ENCODE measurements at places on chromosomes 16 and 17.

- DNase-seq = no peak
Measured at GRCh38 chr16:74480150-74481029, 59.1 kb upstream of the CLEC18B start.

GRCh38 chr17:38324772-38325171, 19.0 kb downstream of the GPR179 start:
- DNase-seq = no peak

DNA sequence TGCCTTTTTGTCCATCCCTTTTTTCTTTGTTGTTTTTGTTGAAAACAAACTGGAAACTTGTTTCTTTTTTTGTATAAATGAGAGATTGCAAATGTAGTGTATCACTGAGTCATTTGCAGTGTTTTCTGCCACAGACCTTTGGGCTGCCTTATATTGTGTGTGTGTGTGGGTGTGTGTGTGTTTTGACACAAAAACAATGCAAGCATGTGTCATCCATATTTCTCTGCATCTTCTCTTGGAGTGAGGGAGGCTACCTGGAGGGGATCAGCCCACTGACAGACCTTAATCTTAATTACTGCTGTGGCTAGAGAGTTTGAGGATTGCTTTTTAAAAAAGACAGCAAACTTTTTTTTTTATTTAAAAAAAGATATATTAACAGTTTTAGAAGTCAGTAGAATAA, 4.9 kb downstream of the SOX9 start:
- no peak for DNase-seq

GRCh38 chr16:10172848-10173655, 9.2 kb downstream of the GRIN2A start:
- DNase-seq = peak; percentile 11

DNA sequence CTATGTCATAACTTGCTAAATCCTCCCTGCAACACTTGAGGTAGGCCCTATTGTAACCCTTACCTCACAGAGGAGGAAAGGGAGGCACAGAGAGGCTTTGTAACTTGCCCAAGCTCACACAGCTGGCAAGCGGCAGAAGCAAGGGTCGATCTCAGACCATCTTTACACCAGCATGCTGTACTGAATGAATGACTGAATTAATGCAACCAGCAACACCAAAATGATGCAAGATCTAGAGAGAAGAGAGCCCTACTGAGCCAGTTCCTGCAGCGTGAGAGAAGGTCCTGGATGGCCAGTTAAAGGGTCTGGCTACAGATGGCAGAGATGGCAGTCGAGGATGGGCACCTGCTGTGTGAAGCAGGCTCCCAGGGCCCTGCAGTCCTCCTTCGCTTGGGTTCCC, 8.2 kb upstream of the KLHL36 start:
- no peak for DNase-seq

GRCh38 chr17:19876529-19877161, 8.9 kb upstream of the ULK2 start:
- DNase-seq = no peak

- DNase-seq = no peak
Measured at GRCh38 chr16:8380311-8380710, 210.0 kb downstream of the TMEM114 start.

DNA sequence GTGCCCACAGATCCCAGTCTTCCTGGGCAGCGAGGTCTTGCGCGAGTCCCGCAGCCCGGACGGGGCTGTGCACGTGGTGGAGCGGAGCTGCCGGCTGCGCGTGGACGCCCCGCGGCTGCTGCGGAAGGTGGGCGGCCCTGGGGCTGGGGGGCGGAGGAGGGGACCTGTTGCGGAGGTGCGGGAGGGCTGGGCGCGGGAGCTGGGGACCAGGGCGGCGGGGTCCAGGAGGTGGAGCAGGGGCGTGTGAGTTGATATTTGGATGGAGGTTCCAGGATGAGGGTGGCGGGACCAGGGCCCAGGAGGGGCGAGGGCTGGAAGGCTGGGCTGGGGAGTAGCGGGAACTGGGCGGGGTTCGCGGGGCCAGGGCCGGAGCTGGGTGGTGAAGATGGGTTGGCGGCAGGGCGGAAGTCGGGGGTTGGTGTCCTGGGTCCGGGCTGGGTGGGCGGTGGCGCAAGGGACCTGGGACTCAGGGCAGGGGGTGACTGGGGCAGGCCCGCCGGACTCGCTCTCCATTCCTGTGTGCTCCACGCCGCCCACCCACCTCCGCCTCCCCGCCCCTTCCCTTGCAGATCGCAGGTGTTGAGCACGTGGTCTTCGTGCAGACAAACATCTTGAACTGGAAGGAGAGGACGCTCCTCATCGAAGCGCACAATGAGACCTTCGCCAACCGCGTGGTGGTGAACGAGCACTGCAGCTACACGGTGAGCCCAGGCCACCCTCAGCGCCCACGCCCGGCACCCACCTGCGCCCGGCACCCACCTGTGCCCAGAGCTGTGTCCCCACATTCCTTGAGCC, 29.6 kb downstream of the SEC14L5 start:
- DNase-seq = no peak

DNA sequence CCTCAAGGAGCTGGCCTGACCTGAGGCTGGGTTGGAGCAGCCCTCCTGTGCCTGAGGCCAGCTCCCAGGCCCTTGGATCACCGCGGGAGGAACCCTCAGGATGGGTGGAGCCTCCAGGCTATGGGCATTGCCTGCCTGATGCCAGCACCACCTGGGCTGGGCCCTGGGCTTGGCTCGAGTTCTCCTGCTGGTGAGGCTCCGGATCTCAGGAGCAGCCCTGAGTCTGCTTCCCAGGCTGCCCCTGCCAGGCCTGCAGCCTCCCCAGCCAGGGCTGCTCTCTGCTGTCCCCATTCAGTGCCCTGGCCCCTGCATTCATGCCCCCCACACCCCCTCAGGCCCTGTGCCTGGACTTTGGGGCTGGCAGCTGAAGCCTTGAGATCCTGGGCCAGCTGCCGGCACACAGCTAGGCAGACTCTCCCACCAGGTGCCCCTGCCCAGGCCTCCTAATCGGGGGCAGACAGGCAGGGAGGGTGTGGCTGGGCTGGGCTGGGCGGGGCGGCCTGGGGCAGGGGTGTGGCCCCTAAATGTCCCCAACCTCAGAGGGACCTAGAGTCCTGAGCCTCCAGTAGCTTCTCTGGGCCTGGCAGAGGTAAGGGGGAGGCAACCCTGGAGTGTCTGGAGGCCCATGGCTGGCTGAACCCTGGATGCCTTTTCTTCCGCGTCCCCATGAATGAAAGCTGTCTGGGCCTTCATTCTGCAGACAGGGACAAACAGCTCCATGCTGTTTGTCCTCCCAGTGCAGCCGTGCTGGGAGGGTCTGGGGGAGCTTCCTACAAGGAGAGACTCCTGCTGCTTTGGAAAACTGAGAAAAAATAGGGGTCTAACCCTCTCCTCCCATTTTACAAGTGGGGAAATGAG, 1.1 kb upstream of the PIGQ start:
- no peak for DNase-seq

- no peak for DNase-seq
Measured at GRCh38 chr17:17051791-17052461, 9.7 kb downstream of the MPRIP start.

GRCh38 chr16:84370723-84371552, 2.6 kb downstream of the ATP2C2 start:
- DNase-seq = no peak

GRCh38 chr16:47983999-47984580, 171.7 kb downstream of the ABCC12 start:
- no peak for DNase-seq

GRCh38 chr16:88284626-88285513, 97.9 kb upstream of the ZNF469 start:
- DNase-seq = no peak

GRCh38 chr17:70055000-70055399, 20.0 kb upstream of the KCNJ16 start:
- DNase-seq = no peak

- no peak for DNase-seq
Measured at GRCh38 chr16:58753711-58754134, 19.6 kb upstream of the GOT2 start.

DNA sequence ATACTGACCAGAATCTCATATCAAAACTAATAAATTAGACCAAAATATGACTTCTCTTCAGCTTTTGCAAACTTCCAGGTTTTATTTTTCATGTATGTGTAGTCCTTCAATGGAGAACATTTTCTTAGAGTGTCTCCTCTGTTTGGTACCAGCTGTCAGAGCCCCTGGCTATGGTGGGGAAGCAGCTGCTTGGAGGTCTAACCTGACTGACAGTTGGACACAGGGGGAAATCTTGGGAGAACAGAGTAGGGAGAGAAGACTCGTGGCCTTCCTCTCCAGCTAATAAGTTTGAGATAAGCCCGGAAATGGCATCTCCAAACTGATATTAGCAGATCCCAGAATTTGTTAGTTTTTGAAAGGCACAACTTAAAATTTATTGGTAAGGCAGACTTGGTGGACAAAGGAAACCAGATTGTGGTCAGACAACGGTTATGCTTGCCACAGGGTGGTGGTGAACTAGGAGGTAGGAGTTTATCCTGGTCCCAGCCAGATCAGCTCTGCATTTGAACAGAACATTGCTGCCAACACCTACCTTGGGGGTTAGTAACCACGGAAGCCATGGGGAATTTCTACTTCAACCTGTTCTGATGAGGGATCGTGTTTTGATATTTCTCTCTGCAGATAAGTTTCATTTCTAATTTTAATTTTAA, 39.2 kb upstream of the IRX3 start:
- DNase-seq = no peak

DNA sequence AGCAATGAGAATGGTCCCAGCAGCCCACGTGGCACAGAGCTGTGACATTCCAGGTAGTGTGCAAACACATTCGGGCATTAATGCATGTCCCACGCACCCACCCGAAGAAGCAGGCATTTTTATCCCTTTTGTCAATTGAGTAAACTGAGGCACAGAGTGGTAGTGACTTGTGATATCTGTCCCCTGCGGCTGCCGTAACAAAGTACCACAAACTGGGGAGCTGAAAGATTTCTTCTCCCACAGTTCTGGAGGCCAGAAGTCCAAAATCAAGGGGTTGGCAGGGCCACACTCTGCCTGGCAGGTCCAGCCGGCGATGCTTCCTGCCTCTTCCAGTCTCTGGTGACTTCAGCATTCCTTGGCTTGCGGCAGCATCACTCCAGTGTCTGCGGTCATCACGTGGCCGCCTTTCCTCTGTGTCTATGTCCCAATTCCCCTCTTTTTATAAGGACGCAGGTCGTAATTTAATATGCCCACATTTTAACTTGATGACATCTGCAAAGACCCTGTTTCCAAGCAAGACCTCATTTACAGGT, 221.9 kb upstream of the GSE1 start:
- DNase-seq = no peak

GRCh38 chr17:79042421-79043190, 18.6 kb downstream of the C1QTNF1 start:
- no peak for DNase-seq

DNA sequence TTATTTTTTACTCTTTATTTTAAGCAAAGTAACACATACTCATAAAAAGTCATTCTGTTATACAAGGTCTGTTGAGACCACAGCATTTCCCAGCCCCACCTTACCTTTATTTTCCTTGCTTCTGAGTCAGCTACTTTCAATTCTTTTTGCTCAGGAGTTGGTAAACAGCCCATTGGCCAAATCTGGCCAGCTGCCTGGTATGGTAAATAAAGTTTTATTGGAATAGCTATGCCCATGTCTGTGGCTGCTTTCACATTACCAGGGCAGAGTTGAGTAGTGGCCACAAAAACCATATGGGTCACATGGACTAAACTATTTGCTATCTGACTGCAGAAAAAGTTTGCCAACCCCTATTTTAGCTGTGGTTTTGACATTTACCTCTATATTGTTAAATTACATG, 3.4 kb upstream of the NSRP1 start:
- no peak for DNase-seq

DNA sequence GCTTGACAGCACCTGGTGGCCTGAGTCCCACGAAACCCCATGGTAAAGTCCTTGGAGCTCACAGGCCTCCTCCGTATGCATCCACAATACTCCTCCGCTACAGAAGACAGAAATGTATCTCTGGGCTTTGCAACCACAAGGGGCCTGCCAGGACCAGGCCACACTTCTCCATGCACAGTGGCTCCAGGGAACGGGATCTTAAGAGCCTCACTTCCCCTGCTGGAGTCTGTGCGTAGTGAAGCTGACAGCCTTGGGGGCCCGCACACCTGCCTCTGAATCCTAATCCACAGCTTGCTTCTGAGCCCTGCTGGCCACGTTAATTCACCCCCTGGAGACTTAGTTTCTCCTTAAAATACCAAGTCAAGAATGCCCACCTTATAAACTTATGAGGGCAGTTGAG, 125.7 kb downstream of the COPRS start:
- no peak for DNase-seq

DNA sequence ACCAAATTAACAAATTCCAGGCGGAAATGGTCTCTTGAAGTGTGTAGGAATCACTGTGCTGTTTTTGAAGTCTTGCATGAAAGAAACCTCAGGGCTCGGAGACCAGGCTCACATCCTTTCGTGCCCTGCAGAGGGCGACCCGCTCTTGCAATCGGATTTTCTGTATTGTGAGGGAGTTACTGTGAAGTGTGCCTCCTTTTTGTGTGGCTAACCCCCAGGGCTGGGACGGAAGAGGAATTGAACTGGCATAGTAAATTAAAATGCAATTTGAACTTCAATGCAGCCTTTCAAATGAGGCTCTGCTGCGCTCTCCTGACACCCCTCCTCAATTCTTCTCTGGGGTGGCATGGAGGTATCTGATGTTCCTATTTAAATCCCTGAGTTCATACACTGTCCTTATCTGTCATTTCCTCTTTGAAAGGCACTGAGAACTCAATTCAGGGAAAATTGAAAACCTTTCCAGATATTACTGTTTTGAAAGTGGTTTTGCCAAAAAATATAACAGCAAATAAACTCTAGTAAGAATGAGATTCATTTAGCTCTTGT, 51.5 kb upstream of the MGAT5B start:
- DNase-seq = peak; percentile 62

DNA sequence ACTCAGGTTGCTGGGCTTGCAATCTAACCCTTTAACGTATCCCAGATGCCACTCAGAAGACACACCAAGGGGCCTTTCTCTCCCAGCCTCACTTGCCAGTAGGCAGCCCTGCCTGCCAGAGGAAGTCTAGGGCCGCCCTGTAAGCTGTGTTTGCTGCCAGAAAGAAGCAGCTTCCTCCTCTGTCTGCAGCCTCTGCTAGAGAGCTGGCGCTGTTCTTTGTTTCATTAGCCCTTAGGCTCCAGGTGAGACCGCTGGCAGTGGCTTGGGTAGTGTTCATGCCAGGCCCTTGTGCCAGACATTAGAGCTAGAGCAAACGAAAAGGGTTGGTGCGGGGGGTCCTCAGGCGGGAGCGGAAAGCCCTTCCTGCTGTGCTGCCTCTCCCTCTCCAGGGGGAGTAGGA, 8.9 kb downstream of the CTRL start:
- no peak for DNase-seq

DNA sequence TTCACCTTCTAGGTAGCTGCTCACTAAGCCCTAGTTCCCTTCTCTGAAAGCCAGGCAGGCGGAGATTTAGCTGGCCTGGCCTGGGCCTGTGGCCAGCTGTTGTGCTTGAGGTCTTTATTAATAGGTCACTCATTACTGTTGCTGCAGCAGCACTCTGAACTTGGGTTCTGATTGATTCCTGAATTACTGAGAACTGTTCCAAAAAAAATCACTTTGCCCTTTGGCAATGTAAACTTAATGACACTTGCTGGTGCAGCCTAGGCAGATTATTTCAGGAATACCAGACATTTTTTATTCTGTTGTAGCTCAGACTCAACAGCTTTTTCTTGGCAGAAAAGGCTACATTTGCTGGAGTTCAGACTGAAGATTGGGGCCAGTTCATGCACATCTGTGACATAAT, 2.7 kb downstream of the TOM1L1 start:
- no peak for DNase-seq

GRCh38 chr17:41984454-41984853, 17.9 kb downstream of the CNP start:
- DNase-seq = no peak
